Suppressor macrophage treated with lipopolysaccharide for 1 hour (primary cell): ENCODE measurements at places on chromosomes 1 and 21.

DNA sequence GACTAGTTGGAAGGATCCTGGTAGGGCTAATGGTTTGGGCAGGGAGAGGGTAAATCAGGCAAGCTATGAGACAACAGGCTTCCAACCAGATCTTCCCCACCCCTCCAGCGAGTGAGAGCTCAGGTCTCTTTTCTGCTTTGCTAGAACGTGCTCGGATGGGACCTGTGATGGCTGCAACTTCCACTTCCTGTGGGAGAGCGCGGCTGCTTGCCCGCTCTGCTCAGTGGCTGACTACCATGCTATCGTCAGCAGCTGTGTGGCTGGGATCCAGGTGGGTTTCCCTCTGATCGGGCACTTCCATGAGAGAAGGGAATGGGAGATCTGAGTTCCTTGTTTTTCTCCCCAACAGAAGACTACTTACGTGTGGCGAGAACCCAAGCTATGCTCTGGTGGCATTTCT lies 14.0 kb upstream of the SARS1 start:
- no peak for DNase-seq

DNA sequence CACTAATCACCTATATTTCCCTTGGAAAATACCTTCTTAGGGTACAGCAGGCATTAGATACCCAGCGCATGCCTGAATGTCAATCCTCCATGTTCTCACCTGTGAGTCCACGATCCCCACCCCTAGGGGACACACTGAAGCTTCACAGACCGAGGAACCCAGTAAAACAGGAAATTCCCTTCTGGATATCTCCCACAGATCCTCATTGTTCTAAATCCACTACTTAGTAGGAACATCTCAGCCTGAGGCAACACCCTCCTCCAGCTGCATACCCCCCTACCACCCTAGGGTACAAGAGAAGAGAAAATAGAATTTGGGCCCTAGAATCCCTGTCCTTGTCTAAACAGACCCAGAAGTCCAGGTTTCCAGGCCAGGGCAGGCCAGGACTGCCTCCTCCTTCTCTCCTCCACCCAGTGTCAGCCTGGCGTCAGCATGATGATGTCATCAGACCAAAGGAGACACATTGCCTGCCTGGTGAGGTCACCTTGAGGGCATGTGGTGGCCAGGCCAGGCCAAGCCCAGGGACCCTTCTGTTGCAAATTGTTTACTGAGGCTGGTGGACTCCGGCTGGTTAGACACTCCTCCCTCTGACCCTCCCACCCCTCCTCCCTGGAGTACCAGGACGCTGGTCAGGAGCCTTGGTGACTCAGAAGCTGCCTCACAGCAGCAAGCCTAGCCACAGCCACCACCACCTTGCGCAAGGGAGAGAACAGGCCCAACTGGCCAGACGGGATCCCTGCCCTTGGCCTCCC lies 6.2 kb downstream of the NECTIN4 start:
- peak; percentile 96 for DNase-seq

GRCh38 chr1:218571491-218571890 lies 226.4 kb downstream of the TGFB2 start:
- no peak for DNase-seq

DNA sequence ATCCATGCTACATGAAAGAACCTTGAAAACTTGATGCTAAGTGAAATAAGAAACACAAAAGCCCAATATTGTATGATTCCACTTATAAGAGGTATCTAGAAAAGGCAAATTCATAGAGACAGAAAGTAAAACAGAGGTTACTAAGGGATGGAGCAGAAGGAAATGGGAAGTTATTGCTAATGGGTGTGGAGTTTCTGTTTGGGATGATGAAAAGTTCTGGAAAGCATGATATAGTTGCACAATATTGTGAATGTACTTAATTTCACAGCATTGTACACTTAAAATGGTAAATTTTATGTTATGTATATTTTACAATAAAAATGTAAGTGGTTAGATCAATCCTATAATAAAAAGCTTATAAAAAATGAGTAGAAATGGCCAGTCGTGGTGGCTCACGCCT lies 1.6 kb upstream of the NECAP2 start:
- DNase-seq: peak; percentile 92

- peak; percentile 66 for DNase-seq
Measured at GRCh38 chr1:39491146-39491921, at the start of gene BMP8A. TSS of gene BMP8A (plus strand) at chr1:39491636. CDS start at chr1:39491992, 356 bp downstream.

DNA sequence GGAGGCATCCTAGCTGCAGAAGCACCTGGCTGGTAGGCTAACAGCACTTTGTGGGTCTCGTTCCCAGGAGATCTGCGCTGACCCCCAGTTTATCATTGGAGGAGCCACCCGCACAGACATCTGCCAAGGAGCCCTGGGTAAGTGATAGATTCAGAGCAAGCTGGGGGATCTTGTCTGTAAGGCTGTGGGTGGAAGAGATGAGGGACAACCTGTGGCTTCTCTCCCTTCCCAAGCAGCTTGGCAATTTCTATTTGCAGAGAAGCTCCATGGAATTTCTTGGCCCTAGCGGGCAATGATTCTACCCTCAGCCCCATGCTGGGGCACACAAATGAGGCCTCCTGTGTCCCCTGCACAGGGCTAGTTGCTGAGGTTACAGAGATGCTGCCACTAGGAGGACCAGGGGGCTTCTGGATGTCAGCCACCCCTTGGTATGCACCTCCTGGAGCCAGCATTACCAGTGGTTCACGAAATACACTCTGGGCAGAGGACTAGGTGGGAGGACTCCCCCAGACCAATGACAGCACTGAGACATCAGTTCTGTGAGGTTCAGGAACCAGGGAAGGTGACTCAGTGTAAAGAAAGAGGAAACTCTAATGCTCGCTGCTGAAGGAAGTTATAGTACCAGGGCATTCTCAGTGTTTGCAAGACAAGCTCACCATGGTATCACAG lies 5.5 kb downstream of the CAPN2 start:
- peak; percentile 94 for DNase-seq

DNA sequence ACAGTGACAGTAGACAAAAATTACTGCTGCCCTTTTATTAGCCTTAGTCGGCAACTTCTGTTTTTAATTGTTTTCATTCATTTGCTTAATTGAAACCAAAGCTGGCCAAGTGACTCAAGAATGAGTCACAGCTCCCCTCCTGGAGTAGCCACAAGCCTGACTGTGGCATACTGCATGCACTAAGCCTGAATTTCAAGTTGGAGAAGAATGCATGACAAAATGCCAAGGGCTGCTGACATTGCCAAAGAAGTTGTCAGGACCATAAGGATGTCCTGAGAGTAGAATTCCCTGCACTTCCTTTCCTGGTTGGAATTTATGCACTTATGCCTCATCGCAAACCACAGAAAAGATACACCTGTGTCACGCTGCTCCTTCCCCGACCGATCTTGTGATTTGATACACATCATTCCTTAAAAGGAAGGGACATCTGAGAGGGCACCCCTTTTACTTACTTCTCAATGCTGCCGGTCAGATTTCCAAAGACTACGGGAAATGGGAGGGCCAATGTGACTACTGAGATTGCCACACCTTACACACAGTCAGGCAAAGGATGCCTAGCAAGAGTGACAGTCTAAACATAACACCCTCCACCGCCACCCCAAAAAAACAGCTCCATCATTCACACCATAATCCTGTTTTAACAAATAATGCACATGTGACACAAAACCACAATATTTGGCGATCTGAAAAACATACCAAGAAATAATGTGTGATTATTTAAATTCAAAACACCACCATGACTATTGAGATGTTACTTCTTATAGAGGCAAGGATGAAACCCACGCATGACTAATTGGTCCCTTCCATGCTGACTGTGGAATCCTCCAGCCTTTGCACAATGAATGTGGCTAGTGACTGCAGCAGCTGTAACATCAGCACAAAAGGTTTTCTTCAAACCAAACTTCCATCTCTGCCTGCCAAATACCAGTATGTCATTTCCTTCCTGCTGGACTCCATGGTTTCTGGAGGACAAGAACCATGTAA lies 28.2 kb downstream of the VAV3 start:
- peak; percentile 92 for DNase-seq

GRCh38 chr1:185739967-185740366 lies 5.8 kb downstream of the HMCN1 start:
- no peak for DNase-seq

GRCh38 chr1:207474210-207474609 lies 20.1 kb downstream of the CR2 start:
- no peak for DNase-seq

DNA sequence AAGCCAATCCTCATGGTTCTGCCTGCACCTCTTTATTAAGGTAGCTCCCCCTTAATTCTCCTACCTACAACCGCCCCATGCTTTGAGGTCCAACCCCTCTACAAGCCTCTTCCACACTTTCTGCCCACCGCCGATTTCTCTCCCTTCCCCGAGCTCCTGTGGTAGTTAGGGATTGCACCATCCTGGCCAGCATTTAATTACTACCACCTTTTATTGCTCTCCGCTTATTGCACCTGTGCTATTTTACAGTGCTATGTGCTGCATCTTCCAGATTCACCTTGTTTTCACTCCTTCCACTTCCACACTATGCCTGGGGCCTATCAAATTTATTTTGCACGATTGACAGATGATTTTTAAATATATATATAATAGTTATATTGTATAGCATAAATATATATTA lies 29.3 kb upstream of the DNAJC11 start:
- no peak for DNase-seq

GRCh38 chr1:48718705-48719104 lies 58.0 kb downstream of the BEND5 start:
- no peak for DNase-seq

GRCh38 chr21:29164323-29164942 lies 34.0 kb downstream of the MAP3K7CL start:
- peak; percentile 88 for DNase-seq

DNA sequence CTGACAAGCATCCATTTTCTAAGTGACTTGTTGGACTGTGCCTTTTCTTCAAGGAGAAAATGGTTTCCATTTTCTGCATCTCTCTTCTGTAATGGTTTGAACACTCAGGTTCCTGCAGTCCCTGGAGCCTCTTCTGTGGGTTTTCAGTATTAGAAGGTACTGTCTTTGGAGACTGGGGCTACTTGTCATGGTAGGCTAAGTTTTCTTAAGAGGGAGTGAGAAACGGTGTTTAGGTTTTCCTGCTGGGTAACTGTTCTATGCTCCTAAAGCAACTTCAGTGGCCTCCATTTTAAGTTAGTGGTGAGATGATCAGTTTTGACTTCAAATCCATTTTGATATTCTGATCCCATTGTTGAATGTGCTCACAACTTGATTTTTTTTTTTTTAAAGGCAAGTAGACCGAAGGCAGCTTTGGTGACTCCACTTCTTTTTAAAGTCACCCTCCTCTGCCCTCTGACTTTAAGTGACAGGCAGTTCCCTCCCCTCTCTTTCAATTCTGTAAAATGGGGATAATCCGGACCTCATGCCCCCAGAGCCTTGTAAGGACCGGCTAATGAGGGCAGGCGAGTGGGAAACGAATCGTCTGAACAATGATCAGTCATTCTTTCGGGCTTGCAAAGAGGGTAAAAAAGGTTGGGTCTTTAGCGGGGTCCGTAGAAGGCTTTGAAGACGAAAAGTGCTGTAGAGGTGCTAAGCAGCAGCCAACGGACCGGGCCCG lies 1.0 kb upstream of the ARID1A start:
- no peak for DNase-seq

GRCh38 chr1:226104671-226105121 lies 42.2 kb downstream of the H3-3A start:
- DNase-seq: no peak

DNA sequence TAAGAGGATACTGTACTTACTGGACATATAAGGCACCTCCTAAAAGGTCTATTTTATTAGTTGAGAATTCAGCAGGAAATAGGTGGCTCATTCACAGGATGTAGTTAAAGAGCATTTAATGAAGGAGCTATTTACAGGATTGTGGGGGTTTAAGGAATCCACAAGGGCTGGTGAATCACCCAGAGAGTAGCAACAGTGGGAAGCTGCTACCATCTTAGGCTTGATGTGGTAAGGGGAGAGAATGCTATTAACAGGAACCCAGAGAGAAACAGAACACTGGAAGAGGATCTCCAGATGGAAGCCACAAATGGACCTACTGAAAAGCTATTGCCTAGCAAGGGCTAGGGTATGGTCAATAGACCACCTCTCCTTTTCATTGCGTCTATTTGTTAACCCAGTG lies 52.0 kb upstream of the COL11A1 start:
- no peak for DNase-seq

- no peak for DNase-seq
Measured at GRCh38 chr1:17229379-17229778, 19.5 kb upstream of the PADI3 start.

DNA sequence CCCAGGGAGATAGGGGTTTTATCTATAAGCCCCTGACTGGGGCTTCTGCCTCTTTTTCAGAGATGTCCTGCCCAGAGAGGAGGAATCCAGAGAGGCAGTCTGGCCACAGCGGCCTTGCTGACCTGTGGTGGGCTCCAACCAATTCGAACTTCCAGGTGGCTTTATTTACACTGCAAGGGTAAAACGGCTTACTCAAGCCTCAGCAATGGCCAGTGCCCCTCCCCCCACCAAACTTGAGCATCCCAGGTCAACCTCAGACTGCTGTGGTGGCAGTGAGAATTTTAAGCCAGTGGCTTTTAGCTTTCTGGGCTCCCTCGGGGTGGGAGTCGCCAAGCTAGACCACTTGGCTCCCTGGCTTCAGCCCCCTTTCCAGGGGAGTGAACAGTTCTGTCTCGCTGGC lies 384.0 kb upstream of the BEND5 start:
- DNase-seq: no peak

DNA sequence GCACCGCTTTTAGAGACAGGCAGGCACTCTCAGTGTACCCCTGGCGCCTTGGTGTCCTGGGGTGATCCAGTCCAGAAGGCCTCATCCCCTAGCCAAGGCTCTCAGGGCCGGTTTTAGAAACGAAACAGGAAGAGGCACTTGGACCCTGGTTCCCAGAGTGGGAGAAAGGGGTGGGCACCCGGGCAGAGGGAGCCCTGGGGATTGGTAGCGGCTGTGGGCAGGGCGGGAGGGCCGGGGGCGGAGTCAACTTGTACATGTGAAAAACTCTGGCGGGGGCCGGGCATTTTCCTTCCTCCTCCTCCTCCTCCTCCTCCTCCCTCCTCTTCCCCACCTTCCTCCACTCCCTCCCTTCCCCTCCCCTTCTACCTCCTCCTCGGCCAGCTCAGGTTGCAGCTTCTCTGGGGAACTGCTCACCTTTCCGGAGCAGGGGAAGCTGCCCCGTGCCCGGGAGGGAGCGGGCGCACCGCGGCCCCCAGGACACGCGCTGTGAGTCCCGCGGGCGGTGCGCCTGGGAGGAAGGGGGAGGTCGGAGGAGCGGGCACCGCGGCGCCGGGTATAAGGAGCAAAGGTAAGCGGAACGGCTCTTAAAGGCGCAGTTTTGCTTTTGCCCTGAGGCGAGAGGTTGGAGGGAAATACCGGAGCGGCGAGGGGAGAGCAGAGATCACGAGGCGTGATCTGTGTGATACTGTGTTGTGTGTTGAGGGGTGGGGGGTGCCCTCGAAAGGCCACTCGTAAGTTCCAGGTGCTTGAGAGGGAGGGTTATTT lies at the start of gene CDK18:
CDK18 (plus strand) TSS at position 359 of the 765 bp plus-strand sequence. CDS start 18,499 bp downstream, outside the sequence.
- peak; percentile 87 for DNase-seq

- DNase-seq: peak; percentile 32
Measured at GRCh38 chr1:9852410-9853248, 28.9 kb upstream of the CLSTN1 start.
